ENCODE measurements at places on chromosomes 16 and 17. TPM values are rescaled to one million over a fixed set of nuclear protein-coding genes. Genes with fewer than 3 reads are reported as not detected.

The KRTAP17-1 gene
- not detected for total RNA-seq

The CCDC92B gene
- not detected for total RNA-seq

The CX3CL1 gene
- 17.8 TPM for total RNA-seq

The DECR2 gene
- total RNA-seq = 18.7 TPM

The NOXO1 gene
- 0.30 TPM for total RNA-seq

The HEATR9 gene
- total RNA-seq = not detected

The CETP gene
- not detected for total RNA-seq

The SMIM22 gene
- total RNA-seq = not detected

The TMC6 gene
- 7.5 TPM for total RNA-seq

DNA sequence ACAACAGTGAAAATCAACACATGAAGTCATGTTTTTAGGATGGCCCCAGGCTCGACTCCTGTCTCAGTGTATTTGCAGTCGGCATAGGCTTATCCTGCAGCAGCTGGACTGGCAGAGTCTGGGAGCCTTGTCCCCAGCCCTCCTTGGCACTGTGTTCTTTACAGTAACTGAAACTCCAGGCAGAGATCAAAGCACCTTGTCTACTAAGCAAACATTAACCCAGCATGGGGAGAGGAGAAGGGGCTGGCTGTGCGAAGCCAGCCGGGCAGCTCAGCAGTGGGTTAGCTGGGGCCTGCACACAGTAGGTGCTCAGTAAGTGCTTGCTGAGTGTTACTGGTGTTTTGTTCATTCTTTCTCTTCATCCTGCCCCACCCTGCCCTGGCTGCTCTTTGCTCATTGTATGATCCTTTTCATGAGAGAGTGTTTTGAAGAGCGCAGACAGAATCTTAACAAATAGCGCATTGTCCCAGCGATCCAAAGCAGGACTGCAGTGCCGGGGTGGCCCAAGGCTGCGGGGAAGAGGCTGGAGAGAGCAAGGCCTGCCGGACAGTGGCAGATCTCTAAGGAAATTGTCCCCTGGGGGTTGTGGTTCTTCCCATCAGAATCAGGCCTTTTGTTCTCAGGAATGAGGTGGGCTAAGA lies 23.5 kb upstream of the ITGB4 start:
- DNase-seq = no peak
- no peaks in the 10 kb centered on the region for H3K27me3 ChIP-seq
- H3K36me3 ChIP-seq = peaks cover 31% of the 10 kb centered on the region
- H3K4me3 ChIP-seq = no peak overlapping the region

DNA sequence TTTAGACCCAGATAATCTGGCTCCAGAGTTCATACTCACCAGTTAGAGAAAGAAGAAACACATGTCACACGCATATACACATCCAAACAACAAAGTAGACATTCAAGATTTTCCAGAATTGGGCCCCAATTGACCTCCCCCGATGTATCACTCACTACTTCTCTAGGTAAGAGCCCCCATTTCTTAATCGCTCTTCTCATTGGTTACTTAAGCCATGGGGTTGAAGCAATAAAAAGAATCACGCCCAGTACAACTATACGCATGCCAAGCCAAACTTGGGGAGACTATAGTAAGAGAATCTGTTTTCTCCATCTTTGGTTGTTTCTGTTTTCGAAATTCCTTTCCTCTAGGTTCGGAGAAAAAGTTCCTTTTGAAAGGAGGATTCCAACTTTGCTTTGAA lies 565 bp downstream of the DDX52 start:
- peak overlapping the region; percentile 76 for H3K4me3 ChIP-seq
- peaks cover 22% of the 10 kb centered on the region for H3K36me3 ChIP-seq
- no peak for DNase-seq
- H3K4me1 ChIP-seq = peaks cover 22% of the 10 kb centered on the region
- H3K27me3 ChIP-seq = no peaks in the 10 kb centered on the region
- peak overlapping the region; percentile 90 for H3K27ac ChIP-seq

DNA sequence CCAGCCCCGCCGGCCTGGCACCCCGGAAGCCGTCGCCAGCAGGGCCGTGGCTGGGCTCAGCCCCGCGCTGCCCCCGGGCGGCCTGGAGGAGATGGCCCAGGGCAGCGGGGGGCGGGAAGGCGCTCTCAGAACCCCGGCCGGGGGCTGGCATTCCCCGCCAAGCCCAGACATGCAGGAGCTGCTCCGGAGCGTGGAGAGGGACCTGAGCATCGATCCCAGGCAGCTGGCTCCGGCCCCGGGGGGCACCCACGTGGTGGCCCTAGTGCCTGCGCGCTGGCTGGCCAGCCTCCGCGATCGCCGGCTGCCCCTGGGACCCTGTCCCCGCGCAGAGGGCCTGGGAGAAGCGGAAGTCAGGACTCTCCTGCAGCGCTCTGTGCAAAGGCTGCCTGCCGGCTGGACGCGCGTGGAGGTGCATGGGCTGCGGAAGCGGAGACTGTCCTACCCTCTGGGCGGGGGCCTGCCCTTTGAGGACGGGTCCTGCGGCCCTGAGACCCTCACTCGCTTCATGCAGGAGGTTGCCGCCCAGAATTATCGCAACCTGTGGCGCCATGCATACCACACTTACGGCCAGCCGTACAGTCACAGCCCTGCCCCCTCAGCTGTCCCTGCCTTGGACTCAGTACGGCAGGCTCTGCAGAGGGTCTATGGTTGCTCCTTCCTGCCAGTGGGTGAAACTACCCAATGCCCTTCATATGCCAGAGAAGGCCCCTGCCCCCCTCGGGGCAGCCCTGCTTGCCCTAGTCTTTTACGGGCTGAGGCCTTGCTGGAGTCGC lies 551 bp downstream of the WDR81 start:
- peaks cover 52% of the 10 kb centered on the region for H3K4me1 ChIP-seq
- peak overlapping the region; percentile 51 for H3K4me3 ChIP-seq
- H3K36me3 ChIP-seq = no peaks in the 10 kb centered on the region
- no peaks in the 10 kb centered on the region for H3K27me3 ChIP-seq
- peak overlapping the region; percentile 90 for H3K27ac ChIP-seq
- no peak for DNase-seq

- no peaks in the 10 kb centered on the region for H3K36me3 ChIP-seq
- H3K27ac ChIP-seq = no peak overlapping the region
- DNase-seq = no peak
- H3K27me3 ChIP-seq = no peaks in the 10 kb centered on the region
- no peaks in the 10 kb centered on the region for H3K4me1 ChIP-seq
- H3K4me3 ChIP-seq = no peak overlapping the region
Measured at GRCh38 chr16:76204249-76204648, 73.0 kb upstream of the CNTNAP4 start.

GRCh38 chr16:2753733-2754020 lies 1.2 kb downstream of the SRRM2 start:
- H3K27me3 ChIP-seq = no peaks in the 10 kb centered on the region
- H3K4me1 ChIP-seq = peaks cover 48% of the 10 kb centered on the region
- H3K4me3 ChIP-seq = peak overlapping the region; percentile 98
- H3K36me3 ChIP-seq = peaks cover 20% of the 10 kb centered on the region

- no peak for DNase-seq
- no peaks in the 10 kb centered on the region for H3K4me1 ChIP-seq
- peak within 1 kb of the TSS; percentile 53 for H3K27ac ChIP-seq
- peak within 1 kb of the TSS; percentile 87 for H3K4me3 ChIP-seq
- peaks cover 51% of the 10 kb centered on the region for H3K36me3 ChIP-seq
Measured at GRCh38 chr17:82051776-82052637, at the start of the genes GPS1 and RFNG. TSS of gene GPS1 (plus strand) at chr17:82051898. CDS start at chr17:82051932, 34 bp downstream. TSS of gene RFNG (minus strand) at chr17:82051811. CDS start at chr17:82051766, 45 bp downstream.

DNA sequence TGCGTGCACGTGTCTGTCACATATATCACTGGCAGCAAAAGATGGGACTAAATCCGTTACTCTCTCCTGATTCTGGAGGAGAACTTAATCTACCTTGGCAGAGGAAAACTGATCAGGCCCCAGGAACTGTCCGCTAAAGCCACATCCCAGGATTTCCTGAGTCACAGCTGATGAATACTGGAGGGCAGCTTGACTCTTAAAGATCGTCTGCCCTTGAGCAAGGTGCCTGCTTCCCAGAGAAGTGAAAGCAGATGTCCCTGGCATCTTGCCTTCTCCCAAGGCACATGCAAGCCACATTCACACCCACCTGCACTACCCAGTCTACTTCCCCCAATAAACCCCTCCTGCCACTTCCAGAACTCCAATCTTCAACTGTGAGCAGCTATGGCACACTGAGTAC lies 99.8 kb downstream of the CPPED1 start:
- H3K27ac ChIP-seq = no peak overlapping the region
- no peak for DNase-seq
- no peaks in the 10 kb centered on the region for H3K4me1 ChIP-seq
- no peaks in the 10 kb centered on the region for H3K36me3 ChIP-seq

GRCh38 chr17:17523001-17523730 lies 27.0 kb upstream of the RASD1 start:
- H3K27me3 ChIP-seq = no peaks in the 10 kb centered on the region
- DNase-seq = no peak
- H3K27ac ChIP-seq = no peak overlapping the region
- H3K4me3 ChIP-seq = no peak overlapping the region
- no peaks in the 10 kb centered on the region for H3K36me3 ChIP-seq
- H3K4me1 ChIP-seq = peaks cover 25% of the 10 kb centered on the region

DNA sequence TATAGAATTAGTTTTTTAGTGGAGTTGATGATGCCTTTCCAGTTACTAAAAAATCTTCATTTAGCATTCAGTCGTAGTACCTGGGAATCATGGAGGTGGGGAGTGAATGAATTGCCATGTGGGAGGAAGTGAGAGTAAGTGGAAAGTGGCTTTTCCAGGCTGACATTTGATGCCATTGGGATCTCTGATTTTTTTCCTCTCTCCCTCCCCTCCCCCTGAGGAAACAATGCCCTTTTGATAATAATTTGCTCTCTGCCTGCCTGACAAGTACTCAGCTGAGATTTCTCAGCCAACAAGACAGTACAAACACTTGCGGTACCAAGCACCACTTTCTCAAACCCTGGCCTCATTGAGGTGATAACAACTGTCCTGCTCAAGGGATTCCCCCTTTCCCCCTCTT lies 2.2 kb downstream of the UBE2Z start:
- no peak overlapping the region for H3K27ac ChIP-seq
- DNase-seq = no peak
- H3K4me1 ChIP-seq = no peaks in the 10 kb centered on the region
- peaks cover 26% of the 10 kb centered on the region for H3K36me3 ChIP-seq
- no peaks in the 10 kb centered on the region for H3K27me3 ChIP-seq
- H3K4me3 ChIP-seq = no peak overlapping the region

- no peak overlapping the region for H3K27ac ChIP-seq
- no peaks in the 10 kb centered on the region for H3K36me3 ChIP-seq
- DNase-seq = no peak
- H3K27me3 ChIP-seq = no peaks in the 10 kb centered on the region
- no peak overlapping the region for H3K4me3 ChIP-seq
Measured at GRCh38 chr16:79893445-79893844, 292.9 kb upstream of the MAF start.

GRCh38 chr17:62876673-62877405 lies 68.7 kb upstream of the MARCHF10 start:
- no peaks in the 10 kb centered on the region for H3K36me3 ChIP-seq
- DNase-seq = no peak
- no peak overlapping the region for H3K4me3 ChIP-seq
- no peaks in the 10 kb centered on the region for H3K4me1 ChIP-seq
- H3K27ac ChIP-seq = no peak overlapping the region

- H3K4me3 ChIP-seq = no peak overlapping the region
- H3K4me1 ChIP-seq = no peaks in the 10 kb centered on the region
- no peak for DNase-seq
Measured at GRCh38 chr16:4064950-4065352, 51.3 kb downstream of the ADCY9 start.

Measured in right atrium auricular region (tissue), 2 donors.